HCEC 1CT (cell line): ENCODE measurements at places on chromosomes 7 and 10.
A peak's percentile ranks its signal among the peaks of the same experiment; 100 is the strongest.

GRCh38 chr7:83546586-83546985, 102.4 kb downstream of the SEMA3E start:
- DNase-seq: peak; percentile 73

DNA sequence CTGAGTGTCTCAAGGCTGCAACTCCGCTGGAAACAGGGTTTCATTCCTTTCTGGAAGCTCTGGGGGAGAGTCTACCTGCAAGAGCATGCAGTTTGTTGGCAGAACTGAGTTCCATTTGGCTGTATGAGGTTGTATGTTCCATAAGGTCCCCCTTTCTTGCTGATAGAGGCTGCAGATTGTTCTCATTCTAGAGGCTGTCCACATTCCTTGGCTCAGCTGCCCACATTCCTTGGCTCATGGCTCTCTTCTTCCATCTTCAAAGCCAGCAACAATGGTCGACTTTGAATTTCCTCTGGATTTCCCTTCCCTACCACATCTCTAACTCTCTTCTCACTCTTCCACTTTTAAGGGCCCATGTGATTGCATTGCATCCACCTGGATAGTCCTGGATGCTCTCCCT, 147.3 kb upstream of the CDCA7L start:
- DNase-seq: no peak

DNA sequence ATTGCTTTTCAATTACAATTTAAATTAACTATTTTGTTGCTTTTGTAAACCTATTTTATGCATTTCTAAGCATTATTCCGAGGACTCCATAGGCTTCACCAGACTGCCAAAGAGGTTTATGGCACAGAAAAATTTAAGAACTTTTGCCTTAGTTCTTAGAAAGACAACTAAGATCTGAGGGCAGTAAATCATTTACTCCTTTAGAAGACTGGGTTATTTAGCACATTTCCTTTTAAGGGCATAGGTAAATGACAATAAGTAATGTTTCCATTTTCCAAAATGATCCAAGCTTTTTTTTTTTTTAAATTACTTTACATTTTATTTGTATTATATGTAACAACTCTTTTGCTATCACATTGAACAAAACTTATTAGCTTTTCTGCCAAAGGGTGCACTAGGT, 15.0 kb upstream of the STEAP4 start:
- DNase-seq: no peak

DNA sequence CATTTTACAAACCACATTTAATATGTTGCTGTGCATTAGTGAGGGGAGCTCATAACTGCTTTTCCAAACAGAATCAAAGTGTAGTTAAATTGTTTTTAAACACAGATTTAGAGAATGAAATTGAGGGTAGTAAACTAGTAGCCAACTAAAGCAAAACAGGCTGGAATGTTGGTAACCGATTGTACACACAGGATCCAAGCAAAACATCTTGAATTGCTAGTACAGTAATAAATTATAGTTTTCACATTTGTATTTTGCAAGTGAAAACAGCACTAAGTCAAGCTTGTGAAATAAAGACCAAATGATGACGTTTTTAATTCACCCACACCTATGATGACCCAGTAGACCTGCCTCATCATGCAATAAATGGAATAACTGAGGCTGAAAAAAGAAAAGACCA, 198.3 kb downstream of the HDAC9 start:
- no peak for DNase-seq

DNA sequence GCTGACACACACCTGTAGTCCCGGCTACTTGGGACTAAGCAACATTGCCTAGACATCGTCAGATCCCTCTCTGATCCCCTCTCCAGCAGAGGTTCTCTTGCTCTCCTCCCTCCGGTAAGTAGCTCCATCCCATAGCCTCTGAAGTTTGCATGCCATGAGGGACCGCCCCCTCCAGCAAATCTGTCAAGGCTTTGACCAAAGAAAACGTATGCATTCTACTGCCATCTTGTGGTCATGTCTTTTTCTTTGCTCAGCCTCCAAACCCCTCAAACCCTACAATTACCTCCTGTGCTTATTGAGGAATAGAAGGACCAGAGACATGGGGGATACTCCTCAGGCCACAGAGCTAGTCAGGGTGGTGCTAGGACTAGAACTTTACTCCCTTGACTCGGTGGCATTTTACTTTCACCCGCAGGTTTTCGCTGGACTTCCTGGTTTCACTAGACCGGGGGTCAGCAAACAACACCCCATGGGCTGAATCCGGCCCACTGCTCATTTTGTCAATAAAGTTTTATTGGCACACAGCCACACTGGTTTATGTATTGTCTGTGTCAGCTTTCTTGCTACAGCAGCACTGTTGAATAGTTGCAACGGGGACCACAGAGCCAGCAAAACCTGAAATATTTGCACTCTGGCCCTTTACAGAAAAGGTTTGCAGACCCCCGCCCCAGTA, 202.6 kb upstream of the FOXK1 start:
- peak; percentile 17 for DNase-seq

DNA sequence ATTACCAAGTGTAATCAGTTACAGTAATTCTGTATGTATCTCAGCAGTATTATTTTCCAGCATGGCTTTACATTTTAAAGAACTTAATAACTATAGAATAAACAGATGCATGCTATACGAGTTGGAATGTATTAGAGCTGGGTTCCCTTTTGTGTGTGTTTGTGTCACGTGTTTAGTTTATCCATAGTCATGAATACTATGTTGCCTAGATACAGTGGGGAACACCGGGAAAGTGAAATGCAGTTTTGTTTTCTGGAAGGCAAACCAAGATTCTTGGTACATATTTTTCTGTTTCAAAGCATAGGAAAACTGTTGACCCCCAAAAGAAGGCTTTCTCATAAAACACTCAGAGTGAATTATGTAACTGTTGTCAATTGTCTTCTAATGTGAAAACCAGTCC, 119.0 kb downstream of the FANK1 start:
- no peak for DNase-seq

DNA sequence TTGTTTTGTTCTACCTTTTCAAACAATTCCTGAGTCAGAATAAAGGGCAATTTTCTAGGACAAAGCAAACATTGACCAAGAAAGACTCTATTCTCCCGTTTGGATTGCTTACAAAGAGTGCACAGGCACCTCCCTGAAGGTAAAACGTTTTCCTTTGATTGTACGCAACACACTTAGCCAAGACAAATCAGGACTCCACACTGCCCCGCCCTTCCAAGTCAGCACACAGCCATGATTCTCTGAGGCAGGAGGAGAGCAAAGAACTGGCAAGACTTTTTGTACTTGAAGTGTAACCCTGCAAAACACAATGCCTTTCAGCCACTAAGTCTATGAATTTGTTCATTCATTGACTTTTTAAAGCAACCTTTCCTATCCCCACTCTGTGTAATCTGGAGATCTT, 85.0 kb upstream of the FAM180A start:
- no peak for DNase-seq

DNA sequence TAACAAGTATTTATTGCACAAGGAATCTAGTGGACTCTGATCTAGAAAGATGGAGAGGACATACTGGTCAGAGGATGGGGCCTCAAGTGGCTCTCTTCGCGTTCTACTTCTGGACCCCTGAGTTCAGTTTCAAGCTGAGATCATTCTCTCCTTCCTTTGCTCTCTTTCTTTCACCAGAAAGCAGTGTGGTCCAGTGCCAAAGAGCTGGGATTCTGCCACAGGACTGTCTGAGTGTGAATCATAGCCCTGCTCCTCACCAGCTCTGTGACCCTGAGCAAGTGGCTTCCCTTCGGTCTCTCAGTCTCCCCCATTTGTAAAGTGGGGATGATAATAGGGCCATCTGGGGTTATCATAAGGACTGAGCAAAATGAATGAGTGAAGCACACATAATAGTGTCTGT, 715.2 kb downstream of the SUGCT start:
- no peak for DNase-seq

GRCh38 chr7:108528183-108528712, 2.3 kb upstream of the PNPLA8 start:
- DNase-seq: no peak

- peak; percentile 30 for DNase-seq
Measured at GRCh38 chr10:22986771-22987542, 59.1 kb downstream of the ARMC3 start.

- DNase-seq: no peak
Measured at GRCh38 chr10:53570221-53570620, 797.6 kb upstream of the MBL2 start.
